ENCODE measurements at places on chromosomes 1 and 21.

DNA sequence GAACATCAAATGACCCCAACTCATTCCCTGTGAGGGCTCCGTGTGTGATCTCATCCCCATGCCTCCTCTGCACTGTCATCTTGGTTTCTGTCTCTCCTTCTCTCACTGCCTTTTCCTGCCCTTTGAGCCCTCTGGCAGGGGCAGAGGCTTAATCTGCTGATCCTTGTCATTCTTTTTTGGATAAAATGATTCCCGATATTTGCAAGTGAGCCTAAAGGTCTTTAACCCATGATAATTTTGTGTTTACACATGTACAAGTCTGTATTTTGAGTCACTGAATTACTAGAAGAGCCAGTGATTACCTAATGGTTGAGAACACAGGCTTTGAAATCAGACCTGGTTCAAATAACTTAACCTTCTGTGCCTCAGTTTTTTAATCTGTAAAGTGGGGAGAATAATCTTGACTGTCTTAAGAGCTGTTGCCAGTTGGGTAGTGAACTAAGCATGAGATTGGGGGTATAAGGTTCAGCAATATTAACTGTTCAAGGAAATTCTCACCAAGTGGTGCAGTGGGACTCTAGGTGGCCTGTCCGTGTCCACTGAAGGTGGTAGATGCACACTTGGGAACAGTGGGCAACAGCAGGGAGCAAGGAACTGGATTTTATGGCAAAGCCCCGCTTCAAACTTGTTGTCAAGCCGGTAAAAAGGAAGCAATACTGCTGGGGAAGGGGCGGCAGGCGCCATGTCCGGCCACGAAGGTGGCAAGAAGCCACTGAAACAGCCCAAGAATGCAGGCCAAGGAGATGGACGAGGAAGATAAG, 1.6 kb downstream of the ECHDC2 start:
- no peaks in the 10 kb centered on the region for H3K27me3 ChIP-seq
- no peak for DNase-seq
- no peak overlapping the region for H3K4me3 ChIP-seq
- H3K36me3 ChIP-seq, result no peaks in the 10 kb centered on the region

- peak; percentile 23 for DNase-seq
- no peaks in the 10 kb centered on the region for H3K36me3 ChIP-seq
- peaks cover 4% of the 10 kb centered on the region for H3K4me1 ChIP-seq
- H3K27ac ChIP-seq, result no peak overlapping the region
- no peak overlapping the region for H3K4me3 ChIP-seq
Measured at GRCh38 chr1:184773762-184774320, 19.2 kb upstream of the EDEM3 start.

DNA sequence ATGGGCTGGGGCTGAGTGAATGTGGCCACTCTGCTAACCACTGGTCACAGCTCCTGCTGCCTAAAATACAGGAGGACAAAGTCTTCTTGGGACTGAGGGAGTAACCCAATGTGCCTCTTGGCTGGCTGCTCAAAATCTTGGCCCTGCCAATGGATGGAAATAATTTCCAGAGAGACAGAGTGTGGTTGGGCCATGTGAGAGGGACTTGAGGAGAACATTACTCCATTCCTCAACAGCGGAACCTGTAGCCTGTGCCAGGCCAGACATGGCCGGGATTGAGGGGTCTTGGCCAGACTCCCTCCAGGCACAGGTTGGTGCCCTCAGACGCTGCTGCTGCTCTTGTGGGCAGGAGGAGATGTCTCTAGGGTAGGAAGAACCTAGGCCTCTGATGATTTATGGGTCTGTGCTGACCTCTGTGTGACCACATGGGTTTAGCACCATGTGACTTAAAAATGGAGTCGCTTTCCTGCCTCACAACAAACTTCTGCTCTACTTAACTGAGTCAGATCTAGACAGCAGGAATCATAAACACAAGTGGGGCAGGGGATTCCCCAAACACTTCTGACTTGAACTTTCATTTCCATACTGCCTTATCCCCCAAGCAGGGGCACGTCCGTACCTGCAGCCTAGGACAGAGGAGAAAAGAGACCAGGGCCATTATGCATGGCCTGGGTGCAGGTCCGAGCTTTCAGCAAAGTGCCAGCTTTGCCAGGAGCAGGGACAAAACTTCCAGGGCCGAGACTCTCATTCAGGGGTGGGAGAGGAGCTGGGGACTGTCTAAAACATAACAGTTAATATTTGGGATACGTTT, 79.2 kb downstream of the CD34 start:
- H3K4me3 ChIP-seq, result no peak overlapping the region
- no peaks in the 10 kb centered on the region for H3K27me3 ChIP-seq

GRCh38 chr1:108504447-108504846, 54.3 kb downstream of the NBPF6 start:
- H3K36me3 ChIP-seq, result no peaks in the 10 kb centered on the region
- H3K27ac ChIP-seq, result no peak overlapping the region
- no peaks in the 10 kb centered on the region for H3K27me3 ChIP-seq
- H3K4me3 ChIP-seq, result no peak overlapping the region
- H3K4me1 ChIP-seq, result peaks cover 9% of the 10 kb centered on the region

GRCh38 chr1:164261691-164262240, 297.2 kb upstream of the PBX1 start:
- H3K27ac ChIP-seq, result no peak overlapping the region
- no peak for DNase-seq
- no peak overlapping the region for H3K4me3 ChIP-seq
- no peaks in the 10 kb centered on the region for H3K4me1 ChIP-seq

DNA sequence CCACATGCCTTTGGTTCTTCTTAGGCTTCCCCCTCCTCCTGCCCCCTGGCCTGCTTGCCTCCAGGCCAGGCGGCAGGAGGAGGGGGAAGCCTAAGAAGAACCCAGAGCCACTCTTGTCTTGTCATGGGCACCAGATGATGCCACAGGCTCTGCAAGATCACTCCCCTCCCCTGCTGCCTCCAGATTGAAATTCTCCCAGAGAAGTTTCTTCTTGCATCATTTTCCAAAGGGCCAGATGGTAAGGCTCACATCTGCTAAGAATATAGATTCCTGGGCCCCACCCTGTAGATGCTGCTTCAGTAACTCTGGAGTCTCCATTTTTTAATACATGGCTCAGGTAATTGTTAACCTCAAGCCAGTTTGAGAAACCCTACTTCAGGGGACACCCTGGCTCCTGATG, 60.8 kb downstream of the FAM163A start:
- H3K27me3 ChIP-seq, result no peaks in the 10 kb centered on the region
- H3K36me3 ChIP-seq, result no peaks in the 10 kb centered on the region
- peaks cover 8% of the 10 kb centered on the region for H3K4me1 ChIP-seq
- no peak for DNase-seq
- no peak overlapping the region for H3K27ac ChIP-seq

GRCh38 chr1:39378377-39378776, 113.1 kb upstream of the BMP8A start:
- no peak overlapping the region for H3K27ac ChIP-seq
- DNase-seq, result peak; percentile 63
- no peak overlapping the region for H3K4me3 ChIP-seq
- H3K4me1 ChIP-seq, result no peaks in the 10 kb centered on the region
- H3K27me3 ChIP-seq, result no peaks in the 10 kb centered on the region
- no peaks in the 10 kb centered on the region for H3K36me3 ChIP-seq

DNA sequence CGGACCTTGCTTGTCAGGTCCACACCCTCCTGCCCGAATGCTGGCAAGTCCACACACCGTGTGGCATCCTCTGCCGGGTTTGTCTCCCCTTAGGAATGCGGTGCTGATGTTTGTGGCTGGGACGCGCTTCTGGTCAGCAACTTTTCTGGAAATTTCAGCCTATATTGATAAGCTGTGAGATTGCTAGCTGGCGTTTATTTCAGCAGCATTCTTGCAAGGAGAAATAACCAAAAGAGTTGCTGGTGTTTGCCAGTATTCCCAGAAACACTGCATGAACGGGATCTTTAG, 601 bp downstream of the CEPT1 start:
- peaks cover 26% of the 10 kb centered on the region for H3K4me1 ChIP-seq
- DNase-seq, result peak; percentile 73
- no peaks in the 10 kb centered on the region for H3K36me3 ChIP-seq
- H3K4me3 ChIP-seq, result peak overlapping the region; percentile 78
- no peaks in the 10 kb centered on the region for H3K27me3 ChIP-seq
- H3K27ac ChIP-seq, result peak overlapping the region; percentile 96

- H3K4me3 ChIP-seq, result no peak overlapping the region
- no peaks in the 10 kb centered on the region for H3K27me3 ChIP-seq
- no peaks in the 10 kb centered on the region for H3K4me1 ChIP-seq
Measured at GRCh38 chr1:230301822-230302221, 124.3 kb downstream of the PGBD5 start.

GRCh38 chr1:9249534-9250410, 15.2 kb downstream of the H6PD start:
- H3K27ac ChIP-seq, result peak overlapping the region; percentile 39
- H3K4me3 ChIP-seq, result no peak overlapping the region
- no peaks in the 10 kb centered on the region for H3K36me3 ChIP-seq
- peaks cover 41% of the 10 kb centered on the region for H3K4me1 ChIP-seq
- H3K27me3 ChIP-seq, result no peaks in the 10 kb centered on the region
- DNase-seq, result peak; percentile 68

DNA sequence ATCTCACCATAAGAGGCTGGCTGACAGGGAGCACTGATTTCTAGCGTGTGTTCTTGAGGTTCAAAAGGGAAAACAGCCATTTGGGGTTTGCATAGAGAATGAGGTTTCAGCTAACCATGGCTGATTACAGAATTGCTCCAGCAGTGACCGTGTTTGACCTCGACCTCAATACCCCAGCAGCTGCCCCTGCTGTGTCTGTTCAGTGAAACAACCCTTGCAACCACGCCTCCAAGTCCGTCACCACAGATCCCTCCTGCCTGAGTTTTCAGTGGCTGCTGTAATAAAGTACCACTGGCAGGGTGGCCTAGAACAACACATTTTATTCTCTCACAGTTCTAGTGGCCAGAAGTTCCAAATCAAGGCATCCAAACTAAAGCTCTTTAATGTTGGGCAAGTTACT, 147.7 kb downstream of the HUNK start:
- H3K27ac ChIP-seq, result no peak overlapping the region
- H3K27me3 ChIP-seq, result no peaks in the 10 kb centered on the region
- no peak overlapping the region for H3K4me3 ChIP-seq
- no peaks in the 10 kb centered on the region for H3K4me1 ChIP-seq
- DNase-seq, result no peak

DNA sequence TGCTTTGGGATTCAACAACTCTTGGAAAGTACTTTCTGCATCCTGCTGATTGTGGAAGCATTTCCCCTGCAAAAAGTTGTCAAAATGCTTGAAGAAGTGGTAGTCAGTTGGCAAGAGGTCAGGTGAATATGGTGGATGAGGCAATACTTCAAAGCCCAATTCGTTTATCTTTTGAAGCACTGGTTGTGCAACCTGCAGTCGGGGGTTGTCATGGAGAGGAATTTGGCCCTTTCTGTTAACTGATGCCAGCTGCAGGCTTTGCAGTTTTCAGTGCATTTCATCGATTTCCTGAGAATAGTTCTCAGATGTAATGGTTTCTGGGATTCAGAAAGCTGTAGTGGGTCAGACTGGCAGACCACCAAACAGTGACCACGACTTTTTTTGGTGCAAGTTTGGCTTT, 47.6 kb upstream of the GJA5 start:
- no peaks in the 10 kb centered on the region for H3K36me3 ChIP-seq
- DNase-seq, result peak; percentile 38
- no peak overlapping the region for H3K4me3 ChIP-seq
- no peak overlapping the region for H3K27ac ChIP-seq
- H3K27me3 ChIP-seq, result no peaks in the 10 kb centered on the region

GRCh38 chr21:42088148-42088547, 17.0 kb downstream of the UMODL1 start:
- H3K27ac ChIP-seq, result no peak overlapping the region
- peaks cover 3% of the 10 kb centered on the region for H3K4me1 ChIP-seq
- DNase-seq, result no peak
- H3K27me3 ChIP-seq, result no peaks in the 10 kb centered on the region
- no peak overlapping the region for H3K4me3 ChIP-seq

DNA sequence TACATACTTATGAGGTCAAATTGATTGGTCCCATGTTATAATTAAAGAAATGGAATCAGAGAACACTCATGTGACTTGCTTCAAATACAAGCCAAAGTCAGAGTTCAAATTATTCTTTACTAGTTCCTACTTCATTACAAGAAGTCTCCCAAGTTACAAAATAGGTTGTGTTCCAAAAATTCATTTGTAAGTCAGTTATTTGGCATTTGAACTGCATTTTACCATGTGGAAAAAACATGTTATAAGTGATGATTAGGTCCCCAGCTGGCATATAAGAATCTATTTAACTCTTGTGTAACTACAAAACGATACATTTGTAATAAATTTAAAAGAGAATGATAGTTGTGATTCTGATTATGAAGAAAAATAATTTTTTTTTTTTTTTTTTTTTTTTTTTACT, 124.1 kb downstream of the DISP1 start:
- no peaks in the 10 kb centered on the region for H3K36me3 ChIP-seq
- H3K27me3 ChIP-seq, result no peaks in the 10 kb centered on the region
- DNase-seq, result no peak
- no peaks in the 10 kb centered on the region for H3K4me1 ChIP-seq

DNA sequence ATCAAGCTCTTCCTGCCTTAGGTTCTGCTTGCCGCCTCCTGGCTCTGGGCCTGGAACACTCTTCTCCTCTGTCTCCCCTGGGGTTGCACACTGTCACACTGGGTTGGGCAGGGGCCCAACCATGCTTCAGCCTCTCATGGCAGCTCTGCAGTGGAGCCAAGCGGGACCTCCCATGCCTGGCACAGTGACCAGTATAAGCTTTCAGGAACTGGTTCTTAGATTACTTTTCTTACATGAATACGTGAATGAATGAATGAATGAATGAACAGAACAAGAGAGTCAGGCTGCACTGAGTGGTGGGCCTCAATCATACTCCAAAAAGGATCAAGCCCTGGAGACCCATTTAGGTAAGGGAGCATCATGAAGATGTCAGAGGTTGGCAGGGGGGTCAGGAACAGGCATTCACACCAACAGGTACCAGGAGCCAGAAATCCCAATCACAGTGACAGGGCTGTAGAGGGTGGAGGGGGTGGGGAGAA, 30.8 kb upstream of the TMEM125 start:
- H3K36me3 ChIP-seq, result no peaks in the 10 kb centered on the region
- no peaks in the 10 kb centered on the region for H3K27me3 ChIP-seq
- no peak overlapping the region for H3K27ac ChIP-seq
- H3K4me1 ChIP-seq, result no peaks in the 10 kb centered on the region
- no peak for DNase-seq

All from hepatocyte (in vitro differentiated cells).